ENCODE measurements at places on chromosomes 6 and 20.

DNA sequence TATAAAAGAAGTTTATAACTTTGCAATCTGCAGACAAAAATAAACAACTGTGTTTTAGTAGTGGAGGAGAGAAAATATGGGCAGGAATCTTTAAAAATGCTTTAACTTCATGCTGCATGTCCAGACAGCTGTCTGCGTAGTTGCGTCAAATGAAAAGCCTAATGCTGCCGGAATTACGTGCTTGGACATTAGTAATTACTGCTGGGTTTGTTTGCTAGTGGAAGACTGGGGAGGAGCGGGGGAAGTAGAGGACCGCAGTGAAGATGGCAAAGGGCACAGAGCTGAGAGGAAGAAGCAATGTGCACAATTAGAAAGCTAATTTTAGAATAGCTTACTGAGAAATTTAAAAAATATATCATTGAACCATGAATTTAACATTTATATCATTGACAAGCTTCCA lies 2.4 kb downstream of the SNAP25 start:
- no peak for DNase-seq

DNA sequence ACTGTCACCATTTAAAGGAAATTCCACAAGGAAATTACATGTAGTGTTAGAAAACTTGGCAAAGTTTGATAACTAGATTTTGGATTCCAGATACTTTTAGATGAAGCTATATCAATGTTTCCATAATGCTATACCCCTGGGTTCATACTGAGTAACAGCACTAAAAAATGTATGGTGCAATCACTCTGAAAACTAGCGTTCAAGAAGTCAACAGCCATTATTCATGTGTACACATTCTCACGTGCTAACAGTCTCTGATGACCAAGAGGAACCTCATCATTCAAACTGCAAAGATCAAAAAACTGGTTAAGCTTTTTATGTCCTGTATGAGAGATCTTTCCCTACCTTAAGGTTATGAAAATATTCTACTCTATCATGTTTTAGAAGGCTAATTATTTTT lies 197.6 kb downstream of the GMDS start:
- DNase-seq = no peak

GRCh38 chr6:53412021-53412715 lies 63.4 kb upstream of the ELOVL5 start:
- DNase-seq = no peak

DNA sequence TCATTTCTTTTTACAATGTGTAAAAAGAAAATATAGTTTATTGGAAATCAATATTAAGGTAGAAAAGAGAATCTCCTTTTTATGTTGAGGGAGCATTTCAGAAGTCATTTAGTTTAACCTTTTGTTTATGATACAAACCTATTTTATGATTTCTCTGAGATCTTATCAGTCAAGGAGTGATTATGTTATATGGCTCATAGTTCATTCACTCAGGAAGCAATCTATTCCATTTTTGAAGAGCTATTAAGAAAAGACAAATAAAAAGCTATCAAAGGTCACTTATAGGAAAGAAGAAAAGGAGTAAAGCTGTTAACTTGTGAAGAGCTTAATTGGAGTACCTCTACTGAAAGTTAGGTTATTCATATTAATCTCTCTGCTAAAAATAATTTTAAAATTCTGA lies 526.6 kb upstream of the JAG1 start:
- DNase-seq = no peak

DNA sequence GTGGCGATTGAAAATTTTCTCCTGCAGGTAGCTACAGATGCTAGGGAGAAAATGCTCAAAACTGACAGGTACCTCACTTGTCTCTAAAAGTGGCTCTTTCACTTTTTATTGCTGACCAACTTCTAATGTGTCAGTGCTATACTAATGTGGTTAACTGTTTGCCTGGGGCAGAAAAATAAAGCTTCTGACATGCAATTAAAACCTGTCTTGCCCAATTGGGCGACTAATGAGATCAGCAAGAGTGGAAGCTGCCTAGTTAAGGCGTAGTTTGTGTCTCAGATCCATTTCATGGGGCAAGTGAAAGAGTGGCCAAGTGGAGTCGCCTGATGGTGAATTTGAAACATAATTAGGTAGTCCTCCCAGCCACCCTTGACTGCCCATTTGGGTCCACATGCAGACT lies 193.3 kb downstream of the TSHZ2 start:
- DNase-seq = no peak

DNA sequence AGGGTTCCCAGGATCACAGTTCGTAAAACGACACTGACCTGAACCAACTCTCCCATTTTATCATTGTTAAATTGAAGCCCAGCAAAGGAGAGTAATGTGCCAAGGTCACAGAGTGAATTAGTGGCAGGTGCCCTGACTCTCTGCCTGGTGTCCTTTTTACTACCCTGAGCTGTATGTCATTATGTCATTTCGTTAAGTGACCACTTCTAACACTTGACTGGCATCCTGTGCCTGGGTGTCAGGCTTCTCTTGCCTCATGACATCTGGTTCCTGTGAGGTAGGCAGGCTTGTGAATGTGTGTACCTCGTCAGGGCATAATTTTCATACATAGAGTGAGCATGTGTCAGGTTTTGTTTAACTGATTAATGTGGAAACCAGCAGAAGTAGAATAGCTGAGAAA lies 48.6 kb downstream of the RALY start:
- no peak for DNase-seq

DNA sequence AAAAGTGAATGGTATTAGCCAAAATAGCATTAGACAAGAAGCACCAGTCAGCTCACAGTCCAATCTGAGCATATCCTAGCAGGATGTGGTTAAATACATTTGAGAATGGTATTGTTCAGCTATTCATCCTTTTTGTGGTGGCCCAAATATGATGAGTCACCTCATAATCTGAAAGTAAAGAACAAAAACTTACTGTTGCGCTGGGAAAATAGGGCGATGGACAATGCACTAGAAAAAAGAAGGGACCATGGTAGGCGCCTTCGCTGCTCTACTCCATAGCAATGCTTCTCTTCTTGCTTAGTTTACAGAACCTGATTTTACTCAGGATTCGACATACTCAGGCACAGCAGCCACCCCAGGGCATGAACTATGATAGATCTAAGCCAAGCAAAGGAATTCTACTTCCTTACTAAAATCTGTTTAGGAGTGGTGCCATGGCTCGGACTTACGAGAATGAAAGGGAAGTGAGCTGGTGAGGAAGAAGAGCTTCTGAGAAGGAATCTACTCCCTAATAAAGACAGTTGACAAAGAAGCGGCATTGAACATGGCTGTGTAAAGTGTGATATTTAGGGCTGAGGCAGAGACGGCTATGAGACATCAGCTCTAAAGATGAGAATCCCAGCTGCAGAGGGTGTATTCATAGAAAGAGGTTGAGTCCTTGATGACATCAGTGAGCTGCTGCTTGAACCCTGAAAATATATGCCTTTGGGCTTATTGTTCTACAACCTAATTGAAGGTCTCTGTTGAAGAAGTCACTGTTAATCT lies 16.6 kb upstream of the FBXO9 start:
- DNase-seq = no peak

GRCh38 chr6:24455061-24455460 lies 34.3 kb downstream of the GPLD1 start:
- peak; percentile 28 for DNase-seq

DNA sequence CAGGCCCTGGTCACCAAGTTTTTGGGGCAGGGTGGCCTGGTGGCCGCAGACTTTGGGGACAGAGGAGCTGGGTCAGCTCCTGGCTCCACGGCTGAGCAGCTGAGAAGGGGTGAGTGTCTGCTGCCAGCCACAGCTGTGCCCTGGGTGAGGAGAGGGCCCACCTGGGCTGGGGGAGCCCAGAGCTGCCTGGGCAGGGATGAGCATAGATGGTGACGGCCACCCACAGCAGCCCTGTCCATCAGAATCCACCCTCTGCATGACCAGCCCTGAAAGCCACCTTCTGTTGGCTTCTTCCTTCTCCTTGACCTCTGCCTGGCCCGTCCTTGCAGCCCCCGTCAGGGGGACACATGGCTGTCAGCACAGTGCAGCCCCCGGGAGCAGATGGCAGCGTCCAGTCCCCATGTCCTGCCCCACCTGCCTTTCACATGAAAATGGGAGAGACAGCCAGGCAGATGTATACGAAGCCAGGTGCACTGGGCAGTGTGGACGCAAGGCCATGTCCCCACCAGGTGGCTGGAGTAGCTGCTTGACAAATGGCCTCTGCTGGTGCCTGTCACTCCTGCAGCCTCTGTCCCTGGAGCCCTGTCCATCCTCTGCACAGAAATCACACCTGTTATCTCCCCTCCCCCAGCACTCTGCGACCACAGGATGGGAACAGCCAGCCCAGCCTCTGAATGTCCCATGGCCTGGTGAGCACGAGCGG lies 220.8 kb downstream of the PREX1 start:
- no peak for DNase-seq

DNA sequence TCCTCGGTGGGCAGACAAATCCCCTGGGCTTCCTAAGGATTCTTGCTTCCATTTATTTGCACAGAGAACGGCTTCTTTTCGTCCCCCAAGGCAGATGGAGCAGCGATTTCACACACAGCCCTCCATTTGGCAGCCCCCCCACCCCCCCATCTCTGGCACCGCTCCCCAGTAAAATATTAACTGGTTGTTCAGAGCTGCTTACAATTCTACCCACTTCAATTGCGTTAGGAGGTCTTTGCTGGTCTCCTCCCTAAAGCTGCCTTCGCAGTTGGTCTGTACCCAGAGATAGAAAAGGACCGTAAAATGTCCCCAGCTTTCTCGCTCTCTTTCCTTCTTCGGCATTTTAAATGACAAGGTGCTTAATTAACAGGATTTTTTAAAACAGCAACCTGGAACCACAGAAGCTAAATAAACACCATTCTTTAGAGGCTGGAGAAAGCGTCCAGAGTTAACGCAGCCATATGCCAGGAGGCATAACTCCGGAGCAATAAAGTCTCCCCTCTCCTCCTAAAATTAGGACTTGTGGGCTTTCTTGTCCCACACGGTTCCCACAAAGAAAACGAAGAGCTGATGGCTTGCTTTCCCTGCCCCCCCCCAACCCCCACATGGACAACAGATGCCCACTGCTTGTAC lies 1.7 kb upstream of the ZMYND8 start:
- DNase-seq = no peak

DNA sequence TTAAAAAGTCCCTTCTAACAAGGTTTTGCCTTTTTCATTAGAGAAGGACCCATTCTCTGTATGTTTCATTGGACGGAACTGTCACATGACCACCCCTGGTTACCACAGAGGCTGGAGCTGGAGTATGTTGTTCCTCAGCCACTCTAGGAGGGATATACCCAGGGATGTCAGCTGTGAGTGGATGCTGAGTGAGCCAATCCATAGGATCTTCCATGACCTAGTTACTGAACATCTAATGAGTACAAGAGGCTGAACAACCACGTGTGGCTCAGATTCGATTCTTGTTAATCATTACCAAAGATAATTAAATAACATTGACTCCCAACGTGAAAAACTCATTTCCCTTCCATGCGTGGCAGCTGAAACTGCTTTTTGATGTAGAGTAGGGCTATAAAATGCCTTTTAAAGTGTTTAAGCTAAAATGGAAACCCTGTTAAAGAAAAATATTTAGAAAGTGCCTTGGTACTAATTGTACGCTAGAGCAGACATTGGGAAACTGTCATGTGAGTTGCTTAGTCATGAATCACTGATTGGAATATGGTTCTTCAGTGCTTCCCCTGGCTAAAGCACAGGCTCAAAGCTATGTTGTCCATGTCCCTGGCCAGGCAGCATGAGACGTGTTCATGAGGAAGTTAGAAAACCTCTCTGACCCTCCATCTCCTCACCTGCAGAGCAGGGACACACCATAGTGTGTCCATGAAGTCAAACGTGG lies 256.1 kb downstream of the ZNF217 start:
- no peak for DNase-seq

DNA sequence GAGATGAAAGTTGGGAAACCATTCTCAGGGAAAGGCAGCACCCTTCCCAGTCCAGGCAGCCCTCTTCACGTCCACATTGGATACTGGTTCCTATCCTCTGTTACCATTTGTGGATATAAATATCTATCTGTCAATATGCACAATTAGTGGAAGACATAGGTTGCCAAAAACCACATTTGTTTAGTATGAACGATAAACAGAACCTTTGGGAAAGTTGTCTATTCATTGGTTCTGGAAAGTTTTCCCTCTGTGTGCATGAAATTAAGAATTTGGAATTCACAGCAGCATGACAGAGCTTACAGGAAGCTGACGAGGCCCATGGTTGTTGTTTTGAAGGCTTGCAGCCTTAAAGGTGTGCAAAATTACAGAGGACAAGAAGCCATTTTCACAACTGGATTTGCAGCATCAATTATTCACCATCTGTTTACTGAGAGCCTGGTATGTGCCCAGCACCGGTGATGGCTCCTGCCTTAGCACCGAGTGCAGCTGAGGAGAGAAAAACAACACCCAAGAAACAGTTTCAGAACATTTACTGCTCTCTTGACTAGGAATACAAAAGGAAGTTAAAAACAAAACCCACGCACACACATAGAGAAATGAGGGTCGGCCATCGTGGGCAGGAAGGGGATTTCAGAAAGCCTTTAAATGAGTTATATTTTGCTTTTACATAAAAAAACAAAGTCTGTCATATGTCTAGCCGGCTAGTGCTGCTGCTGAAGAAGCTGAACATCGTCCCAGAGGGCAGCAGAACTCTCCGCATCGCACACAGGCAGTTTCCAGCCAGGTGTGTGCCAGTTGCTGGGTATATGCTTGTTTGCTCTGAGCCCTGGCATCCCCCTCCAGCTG lies 319.6 kb downstream of the FARS2 start:
- no peak for DNase-seq

GRCh38 chr6:150914372-150914771 lies 48.9 kb downstream of the MTHFD1L start:
- DNase-seq = no peak
